ENCODE measurements at places on chromosomes 6 and 20.

DNA sequence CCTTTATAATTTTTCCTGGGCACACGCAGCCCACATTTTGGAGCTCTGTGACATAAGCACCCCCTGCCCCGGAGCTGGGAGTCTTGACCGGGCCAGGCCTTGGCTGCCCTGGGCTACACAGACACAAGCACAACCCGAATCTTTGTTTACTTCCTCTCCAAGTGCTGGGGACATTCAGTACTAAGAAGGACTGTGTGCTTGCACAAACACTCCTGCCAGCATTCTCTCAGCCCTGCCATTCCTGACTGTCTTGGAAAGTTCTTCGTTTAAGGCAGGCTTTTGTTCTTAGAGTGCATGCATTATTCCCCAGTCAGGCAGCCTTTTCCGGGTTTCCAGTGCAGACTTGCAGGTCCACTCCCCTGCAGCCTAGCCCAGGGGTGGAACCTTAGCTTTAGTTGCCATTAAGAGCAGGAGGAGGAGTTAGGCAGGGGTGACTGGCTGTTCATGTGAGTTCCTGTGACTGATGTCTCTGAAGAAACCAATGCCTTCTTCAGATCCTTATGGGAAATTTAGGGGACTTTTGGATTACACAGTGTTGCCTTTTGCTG lies 28.6 kb downstream of the FOXO3 start:
- no peak for DNase-seq

GRCh38 chr6:15595461-15596173 lies 67.2 kb downstream of the DTNBP1 start:
- no peak for DNase-seq

DNA sequence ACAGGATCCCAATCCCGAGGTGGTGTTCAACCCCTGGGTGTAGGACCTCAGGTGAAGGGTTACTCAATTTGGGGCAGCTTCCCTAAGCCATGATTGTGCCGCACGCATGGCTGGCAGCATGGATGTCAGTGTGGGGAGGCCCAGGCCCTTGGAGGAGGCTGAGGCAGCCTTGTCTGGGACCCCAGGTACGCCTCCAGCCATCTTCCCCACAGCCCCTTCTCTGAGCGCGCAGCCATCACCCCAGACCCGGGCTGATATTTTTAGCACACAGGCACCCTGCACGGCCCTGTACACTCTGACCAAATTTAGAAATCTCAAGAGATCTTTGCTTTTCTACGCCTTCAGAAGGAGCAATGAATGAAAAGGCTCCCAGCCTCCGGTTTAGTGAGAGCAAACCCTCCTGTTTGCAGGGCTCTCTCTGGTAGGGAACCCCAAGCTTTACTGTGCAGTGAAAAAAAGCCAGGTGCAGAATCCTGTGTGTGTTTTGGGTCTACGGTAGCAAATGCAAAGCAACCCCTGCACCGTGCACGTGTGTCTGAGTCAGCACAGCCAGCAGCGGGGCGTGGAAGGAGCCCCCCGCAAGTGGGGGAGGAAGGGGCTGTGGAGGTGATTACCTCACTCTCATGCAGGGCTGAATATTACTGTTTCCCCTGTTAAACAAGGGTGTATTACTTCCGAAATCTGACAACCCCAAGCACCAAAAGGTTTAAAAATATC lies 44.3 kb downstream of the CTCFL start:
- DNase-seq = no peak

DNA sequence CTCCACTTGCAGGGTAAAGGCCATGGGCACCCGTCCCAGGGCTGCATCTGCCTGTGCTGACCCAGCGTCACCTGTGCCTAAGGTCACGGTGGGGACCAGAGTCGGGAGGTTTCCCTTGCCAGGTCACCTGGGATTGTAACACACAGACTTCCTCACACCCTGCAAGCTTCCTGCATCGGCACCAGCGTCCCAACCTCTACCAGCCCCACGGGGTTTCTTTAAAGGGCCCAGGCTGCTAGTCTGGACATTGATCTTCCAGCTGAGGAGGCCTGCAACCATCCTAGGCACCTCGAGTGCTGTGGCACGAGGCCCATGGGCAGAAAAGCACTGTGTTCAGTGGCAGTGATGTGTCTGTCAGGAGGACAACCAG lies 12.6 kb downstream of the ACSS1 start:
- no peak for DNase-seq

DNA sequence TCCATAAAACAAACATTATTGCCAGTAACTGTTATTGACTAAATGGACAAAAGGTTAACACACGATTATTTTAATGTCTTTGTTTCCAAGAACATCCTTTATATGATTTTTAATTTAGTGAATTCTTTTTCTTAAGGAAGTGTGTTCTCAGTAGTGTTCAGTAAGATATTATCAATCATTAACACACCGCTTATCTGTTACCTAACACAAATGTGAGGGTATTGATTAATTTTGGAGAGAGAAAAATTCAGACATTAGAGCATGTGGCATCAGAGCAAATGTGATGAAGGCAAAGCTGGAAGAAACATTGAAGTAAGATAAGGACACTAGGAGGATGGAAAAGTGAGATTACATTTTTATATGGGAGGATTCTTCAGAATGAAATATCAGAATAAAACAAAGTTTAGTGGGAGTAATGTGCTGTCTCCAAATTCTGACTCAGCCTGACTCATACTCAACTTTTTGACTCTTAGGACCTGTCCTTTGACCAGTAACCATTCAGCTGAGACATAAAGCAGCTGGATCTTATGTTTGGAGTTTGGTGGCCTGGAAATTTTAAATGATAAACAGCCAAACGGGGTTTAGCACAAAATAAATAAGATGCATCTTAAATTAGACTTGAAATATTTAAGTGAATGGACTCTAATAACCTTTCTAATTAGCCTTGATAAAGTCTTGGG lies 348.6 kb downstream of the CD109 start:
- no peak for DNase-seq

- no peak for DNase-seq
Observed at GRCh38 chr6:88413459-88413858, 247.3 kb upstream of the CNR1 start.

- DNase-seq = no peak
Observed at GRCh38 chr6:46909371-46909770, 12.4 kb downstream of the ADGRF5 start.

- DNase-seq = no peak
Observed at GRCh38 chr6:118856301-118856700, 37.7 kb upstream of the ASF1A start.

GRCh38 chr6:125142618-125143017 lies 11.0 kb upstream of the TPD52L1 start:
- DNase-seq = no peak

DNA sequence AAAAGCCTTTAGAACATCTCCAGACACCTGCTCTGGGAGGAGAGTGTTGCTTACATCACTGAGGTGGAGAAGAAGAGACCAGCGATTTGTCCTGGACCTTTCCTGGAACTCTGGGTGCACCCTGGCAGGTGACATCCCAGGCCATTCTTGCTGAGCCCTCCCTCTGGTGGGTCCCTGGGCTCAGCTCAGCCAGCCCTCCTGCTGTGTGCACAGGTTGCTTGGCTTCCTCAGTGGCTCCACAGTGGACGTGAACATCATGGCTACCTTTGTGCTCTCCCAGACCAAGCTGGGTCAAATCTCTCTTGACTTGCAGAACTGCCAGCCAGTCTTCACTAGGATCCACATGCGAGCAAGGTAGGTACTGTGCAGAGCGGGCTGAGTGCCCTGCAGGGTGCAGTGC lies 19.9 kb upstream of the BPIFA2 start:
- no peak for DNase-seq

GRCh38 chr6:43917878-43918382 lies 147.9 kb downstream of the VEGFA start:
- DNase-seq = no peak

GRCh38 chr6:161265554-161265953 lies 8.3 kb downstream of the AGPAT4 start:
- no peak for DNase-seq
